Epithelial cell of proximal tubule (primary cell): ENCODE measurements at places on chromosomes 7 and 10. TPM values are rescaled to one million over a fixed set of nuclear protein-coding genes. Genes with fewer than 3 reads are reported as not detected.
A peak's percentile ranks its signal among the peaks of the same experiment; 100 is the strongest.

GRCh38 chr10:109898007-109898406 lies 25.3 kb downstream of the XPNPEP1 start:
- DNase-seq, result no peak

DNA sequence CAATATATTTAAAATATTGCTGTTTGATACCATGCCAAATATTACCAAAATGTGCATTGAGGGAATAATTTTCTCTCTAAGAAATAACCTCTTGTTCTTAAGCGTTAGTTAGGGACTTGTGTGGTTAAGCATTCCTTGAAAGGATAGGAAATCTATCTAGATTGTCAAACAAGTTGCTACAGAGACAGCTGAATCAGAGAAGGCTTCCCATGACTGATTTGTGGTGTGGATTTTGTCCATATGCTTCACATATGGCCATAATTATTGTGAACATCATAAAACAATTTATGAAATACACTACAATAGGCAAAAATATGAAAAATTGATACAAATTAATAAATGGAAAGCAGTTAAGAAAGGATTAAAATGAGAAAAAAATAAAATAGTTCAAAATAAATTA lies 96.3 kb downstream of the GNAT3 start:
- no peak for DNase-seq

DNA sequence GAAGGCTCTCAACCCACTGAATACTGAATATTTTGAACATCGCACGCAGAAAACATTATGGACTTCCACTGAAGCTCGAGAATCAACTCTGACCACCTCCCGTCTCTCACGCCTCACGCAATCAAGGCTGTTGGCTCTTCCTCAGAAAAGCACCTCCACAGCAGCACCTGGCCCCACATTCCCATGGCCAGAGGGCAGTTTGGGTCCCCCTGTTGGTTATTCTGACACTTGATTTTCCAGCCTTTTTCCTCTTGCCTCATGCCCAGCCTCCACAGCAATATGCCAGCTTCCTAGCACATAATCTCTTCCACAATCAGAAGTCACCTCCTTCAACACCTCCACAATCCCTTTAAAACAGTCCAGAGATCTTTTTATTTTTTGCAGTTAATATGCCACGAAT lies 55.9 kb downstream of the SVOPL start:
- no peak for DNase-seq

DNA sequence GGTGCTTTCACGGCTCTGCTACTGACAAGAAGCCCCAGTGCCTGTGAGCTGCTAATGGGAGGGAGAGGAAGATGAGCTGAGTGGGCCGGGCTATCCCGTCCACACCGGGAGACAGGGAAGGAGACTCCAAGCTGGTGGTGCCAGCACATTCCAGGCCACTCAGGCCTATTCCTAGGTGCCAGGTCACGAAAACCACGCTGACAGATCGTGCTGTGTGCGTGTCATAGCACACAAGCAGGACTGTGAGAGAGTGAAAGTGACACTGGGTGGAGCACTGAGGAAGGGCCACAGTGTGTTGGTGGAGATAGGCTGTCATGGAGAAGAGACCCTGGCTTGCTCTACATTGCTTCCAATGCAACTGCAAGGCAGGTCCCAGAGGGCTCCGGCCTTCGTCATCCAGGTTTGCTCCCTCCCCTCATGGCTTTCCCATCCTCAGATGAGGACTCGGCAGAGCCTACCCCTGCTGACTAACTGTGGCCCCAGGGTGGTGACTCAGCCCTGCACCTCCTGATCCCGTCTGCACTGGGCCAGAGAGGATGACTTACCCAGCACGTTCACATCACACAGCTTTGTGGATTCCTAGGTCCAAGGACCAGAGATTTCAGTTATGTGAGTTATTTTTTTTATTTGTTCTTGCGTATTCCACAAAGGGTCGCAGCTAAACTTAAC lies 167.3 kb downstream of the EGFR start:
- DNase-seq, result peak; percentile 81

DNA sequence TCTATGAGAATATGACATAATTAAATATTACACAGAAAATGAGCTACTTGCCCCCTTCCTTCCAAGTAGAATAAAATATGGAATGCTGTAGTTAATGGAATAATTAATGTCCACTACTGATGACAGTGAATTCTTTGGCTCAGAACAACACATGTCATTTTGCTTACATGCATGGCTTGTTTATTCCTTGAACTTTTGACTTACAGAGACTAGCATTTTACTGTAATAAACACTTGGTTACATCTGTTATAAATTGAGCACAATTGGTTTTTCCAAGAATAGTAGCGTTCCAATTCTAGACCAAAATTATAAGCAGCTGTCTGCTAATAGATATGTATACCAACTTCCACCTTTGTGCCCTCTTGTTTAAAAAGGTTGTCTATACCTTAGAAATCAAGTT lies 286.7 kb downstream of the OTUD1 start:
- DNase-seq, result no peak

PPRC1 gene
- 21.4 and 35.5 TPM in 2 replicates for total RNA-seq

DNA sequence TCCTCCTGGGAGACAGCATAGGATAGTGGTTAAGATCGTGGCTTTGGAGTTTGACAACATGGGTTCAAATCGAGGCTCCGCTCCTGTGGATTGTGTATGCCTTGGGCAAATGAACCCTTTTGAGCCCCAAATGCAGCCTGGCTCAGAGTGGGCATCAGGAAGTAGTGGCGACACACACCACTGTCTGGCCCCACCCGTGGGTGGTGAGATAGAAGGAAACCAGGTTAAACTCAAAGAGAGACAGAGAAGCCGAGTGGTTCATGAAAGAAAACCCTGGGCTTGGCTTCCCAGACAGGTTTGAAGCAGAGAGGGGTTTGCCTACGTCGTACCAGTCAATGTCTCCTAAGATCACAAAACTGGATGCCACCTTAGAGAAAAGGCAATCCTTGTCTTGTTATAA lies 57.7 kb downstream of the PRTFDC1 start:
- no peak for DNase-seq

- no peak for DNase-seq
These were observed 393.8 kb downstream of the LRMDA start for GRCh38 chr10:75825235-75825634.

DNA sequence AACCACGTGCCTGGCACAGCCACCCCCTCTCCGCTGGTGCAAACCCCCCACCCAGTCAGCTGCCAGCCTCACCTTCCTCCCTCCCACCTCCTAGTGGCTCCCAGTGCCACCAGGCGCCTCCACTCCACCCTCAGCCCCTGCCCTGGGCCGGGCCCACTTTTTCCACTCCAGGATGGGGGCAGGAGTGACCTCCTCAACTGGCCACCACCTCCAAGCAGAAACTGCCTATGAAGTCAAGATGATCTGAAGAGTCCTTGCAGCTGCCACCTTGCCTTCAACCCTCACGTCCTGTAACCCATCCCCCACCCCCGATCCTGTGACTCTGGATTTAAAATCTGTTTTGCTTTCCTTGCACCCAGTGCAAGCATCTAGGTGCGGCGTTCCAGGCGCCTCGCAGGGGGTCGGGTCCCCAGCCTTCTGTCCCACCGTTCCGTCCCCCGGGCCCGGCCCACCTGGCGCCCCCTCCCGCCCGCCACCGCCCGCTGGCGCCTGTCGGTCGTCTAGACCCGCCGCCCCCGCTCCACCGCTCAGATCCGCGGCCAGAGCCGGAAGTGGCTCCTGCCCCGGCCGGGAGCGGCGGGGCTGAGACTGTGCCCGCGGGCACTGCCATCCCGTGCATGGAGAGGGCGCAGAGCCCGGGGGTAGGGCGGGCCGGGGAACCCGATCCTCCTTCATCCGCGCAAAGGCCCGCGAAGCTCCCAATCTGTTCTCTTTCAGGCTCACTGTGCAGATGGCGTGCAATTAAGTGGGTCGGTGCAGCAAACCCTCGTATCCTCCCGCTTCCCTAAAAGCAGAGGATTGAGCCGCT lies 51.2 kb upstream of the GTF2I start:
- DNase-seq, result no peak

- no peak for DNase-seq
These were observed 41.5 kb upstream of the PPP3CB start for GRCh38 chr10:73537288-73537687.

UPK3BL1 gene
- 12.1 and 17.3 TPM in 2 replicates for total RNA-seq

GHRHR gene
- not detected in 2 replicates for total RNA-seq

- no peak for DNase-seq
These were observed 12.3 kb downstream of the RAPGEF5 start for GRCh38 chr7:22344655-22345054.

DNA sequence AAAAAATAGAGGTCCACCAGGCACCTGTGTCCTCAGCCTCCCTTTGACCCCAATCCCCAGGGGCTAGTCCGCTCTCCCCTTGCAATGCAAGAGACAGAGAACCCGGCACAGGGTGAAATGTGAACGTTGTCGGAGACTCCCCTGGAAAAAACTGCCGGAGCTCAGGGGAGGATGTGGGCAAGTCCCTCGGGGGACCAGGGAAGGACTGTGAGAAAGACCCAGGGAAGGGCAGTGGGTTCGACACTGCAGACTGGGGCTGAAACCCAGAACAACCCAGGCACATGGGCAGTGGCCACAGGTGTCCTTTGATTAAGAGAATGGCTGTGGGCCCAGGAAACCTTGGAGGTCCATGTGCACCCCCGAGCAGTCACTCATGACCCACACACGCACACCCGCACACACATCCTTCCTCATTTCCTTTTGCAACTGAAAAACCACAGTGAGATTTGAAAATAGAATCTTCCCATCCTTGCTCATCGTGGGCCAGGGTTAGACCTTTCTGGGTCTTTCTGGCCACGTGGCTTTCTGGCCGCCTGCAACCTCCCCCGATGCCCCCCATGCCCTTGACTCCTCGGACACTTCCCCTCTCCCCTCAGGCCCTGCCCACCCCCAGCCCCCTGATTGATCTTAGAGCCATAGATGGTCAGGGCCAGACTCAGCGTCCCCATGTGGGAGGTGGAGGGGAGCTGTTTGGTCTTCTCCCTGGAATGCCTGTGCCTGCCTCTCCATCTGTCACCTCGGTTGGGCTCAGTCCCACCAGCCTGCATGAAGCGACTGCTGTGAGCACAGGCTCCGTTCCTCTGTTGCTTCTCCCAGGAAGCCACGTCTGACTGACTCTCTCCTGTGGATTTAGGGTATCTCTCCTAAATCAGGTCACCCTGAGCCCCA lies 7.9 kb downstream of the LAT2 start:
- no peak for DNase-seq

DNA sequence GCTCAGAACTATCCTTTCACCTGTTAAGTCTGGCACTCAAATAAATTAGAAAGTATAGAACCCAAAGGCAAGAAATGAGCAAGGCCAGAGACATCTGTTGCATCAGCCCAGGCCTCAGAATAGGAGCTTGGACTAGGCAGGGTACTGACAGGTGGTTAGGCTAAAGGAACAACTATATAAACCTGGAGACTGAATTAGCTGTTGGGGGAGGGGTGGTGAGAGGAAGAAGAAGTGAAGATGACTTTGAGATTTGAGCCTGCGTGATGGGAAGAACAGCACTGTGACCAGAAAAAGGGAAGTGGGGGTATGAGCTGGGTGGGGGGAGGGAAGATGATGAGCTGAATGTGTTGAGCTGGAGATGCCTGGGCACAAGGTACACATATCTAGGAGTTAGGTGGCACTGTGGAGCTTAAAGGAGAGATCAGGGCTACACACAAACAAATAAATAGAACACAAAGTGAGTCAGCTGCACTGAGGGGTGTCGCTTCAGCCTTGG lies 244.7 kb downstream of the PTEN start:
- DNase-seq, result no peak

CPA2 gene
- total RNA-seq, result 0.14 TPM in 1 of 2 replicates, not detected in the other

ATRNL1 gene
- total RNA-seq, result 11.7 and 12.4 TPM in 2 replicates

GRCh38 chr7:133060004-133060403 lies 21.9 kb downstream of the CHCHD3 start:
- DNase-seq, result no peak

GRCh38 chr7:100811480-100811879 lies 15.8 kb downstream of the EPHB4 start:
- DNase-seq, result no peak

DNA sequence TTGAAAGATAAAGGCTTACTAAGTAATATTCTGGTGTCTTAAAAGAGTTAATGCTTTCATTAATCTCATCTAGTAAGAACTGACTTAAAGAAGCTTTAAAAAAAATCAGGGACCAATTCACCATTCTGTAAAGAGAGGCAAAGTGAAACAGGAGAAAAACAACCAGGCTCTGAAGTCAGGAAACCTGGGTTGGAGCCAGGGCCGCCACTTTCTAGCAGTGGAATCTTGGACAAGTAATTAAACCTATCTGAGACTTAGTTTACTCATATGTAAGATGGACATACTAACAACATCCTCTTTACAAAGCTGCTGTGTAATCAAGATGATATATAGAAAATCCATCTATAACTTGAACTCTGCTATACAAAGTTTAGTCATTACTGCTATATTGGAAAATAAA lies 154.1 kb downstream of the RNLS start:
- DNase-seq, result no peak

MGAM2 gene
- not detected in 2 replicates for total RNA-seq

SPDYE16 gene
- total RNA-seq, result not detected in 2 replicates

NKX1-2 gene
- total RNA-seq, result not detected in 2 replicates

GRCh38 chr7:28939367-28939766 lies 18.8 kb downstream of the TRIL start:
- no peak for DNase-seq

TMEM225B gene
- total RNA-seq, result 0.17 and 0.43 TPM in 2 replicates

- DNase-seq, result no peak
These were observed 89.1 kb upstream of the IFRD1 start for GRCh38 chr7:112361154-112361553.

CPED1 gene
- total RNA-seq, result 0.80 and 2.1 TPM in 2 replicates

LIPM gene
- total RNA-seq, result not detected in 2 replicates

UCN3 gene
- not detected in 2 replicates for total RNA-seq

DNA sequence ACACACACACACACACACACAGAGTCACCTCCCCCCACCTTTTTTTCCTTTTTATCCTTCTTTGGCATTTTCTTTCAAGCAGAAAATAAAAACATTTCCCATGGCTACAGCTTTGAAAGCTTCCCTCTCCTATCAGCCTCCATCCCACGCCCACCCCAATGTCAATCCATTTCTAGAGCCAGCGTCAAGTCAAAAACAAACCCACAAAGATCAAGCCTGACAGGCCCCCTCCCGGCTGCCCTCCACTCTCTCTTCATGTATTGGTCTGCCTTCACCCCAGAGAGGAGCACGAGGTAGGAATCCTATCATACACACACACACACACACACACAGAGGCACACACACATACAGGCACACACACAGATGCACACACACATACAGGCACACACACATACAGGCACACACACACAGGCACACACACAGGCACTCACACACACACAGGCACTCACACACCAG lies 8.0 kb upstream of the TNRC18 start:
- no peak for DNase-seq

CLCN1 gene
- not detected in 2 replicates for total RNA-seq

CARD11 gene
- total RNA-seq, result 18.7 and 22.9 TPM in 2 replicates

- DNase-seq, result no peak
These were observed 121.2 kb upstream of the TARP start for GRCh38 chr7:38394660-38395059.

DNA sequence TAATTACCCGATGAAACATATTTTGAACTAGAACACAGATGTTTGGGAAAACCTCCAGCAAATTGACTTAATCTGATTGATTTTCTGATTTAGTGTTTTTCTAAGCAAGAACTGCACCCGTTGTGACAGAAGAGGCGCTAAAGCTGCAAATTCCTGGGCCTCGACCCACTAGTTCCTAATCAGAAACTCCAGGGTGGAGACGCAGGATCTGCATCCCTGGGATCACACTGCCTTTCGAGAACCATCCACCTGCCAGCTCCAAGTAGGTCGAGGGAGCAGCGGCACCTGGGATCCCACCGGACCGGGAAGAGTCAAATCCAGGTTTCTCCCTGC lies 136.8 kb upstream of the CDCA7L start:
- DNase-seq, result no peak
